CD8-positive, alpha-beta T cell (primary cell): ENCODE measurements at places on chromosomes 13 and 19.

- no peak for DNase-seq
Measured at GRCh38 chr19:29882719-29883105, 59.3 kb upstream of the URI1 start.

- no peak for DNase-seq
Measured at GRCh38 chr19:7483720-7484201, 5.1 kb downstream of the PEX11G start.

DNA sequence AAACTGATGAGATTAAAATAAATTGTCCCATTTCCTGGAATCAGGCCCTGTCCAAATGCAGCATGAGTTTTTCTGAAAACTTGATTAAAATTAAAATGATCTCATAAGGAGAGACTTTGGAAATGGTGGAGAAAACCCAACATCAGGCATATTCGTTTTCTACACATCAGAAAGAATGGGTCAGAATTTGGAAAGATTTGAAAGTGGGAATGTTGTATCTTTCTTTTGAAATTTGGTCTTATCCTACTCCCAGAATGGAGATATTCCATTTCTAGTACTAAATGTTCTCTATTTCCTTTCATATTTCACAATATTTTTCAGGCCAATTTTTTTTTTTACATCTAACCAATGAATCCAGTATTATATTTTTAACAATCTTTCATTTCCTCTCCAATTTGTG lies 223.9 kb upstream of the RXFP2 start:
- no peak for DNase-seq

- no peak for DNase-seq
Measured at GRCh38 chr19:55579766-55580621, 654 bp downstream of the ZNF579 start.

GRCh38 chr13:45474584-45475454 lies 10.1 kb downstream of the COG3 start:
- DNase-seq, result no peak

DNA sequence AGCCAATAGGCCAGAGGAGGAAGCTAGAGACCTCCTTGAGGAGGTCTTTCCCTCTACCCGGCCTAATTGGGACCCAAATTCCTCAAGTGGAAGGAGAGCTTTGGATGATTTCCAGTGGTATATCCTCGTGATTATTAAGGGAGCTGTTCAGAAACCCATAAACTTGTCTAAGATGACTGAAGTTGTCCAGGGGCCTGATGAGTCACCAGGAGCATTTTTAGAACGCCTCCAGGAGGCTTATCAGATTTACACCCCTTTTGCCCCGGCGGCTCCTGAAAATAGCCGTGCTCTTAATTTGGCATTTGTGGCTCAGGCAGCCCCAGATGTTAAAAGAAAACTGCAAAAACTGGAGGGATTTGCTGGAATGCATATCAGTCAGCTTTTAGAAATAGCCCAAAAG lies 198.1 kb downstream of the ZNF486 start:
- DNase-seq, result no peak

DNA sequence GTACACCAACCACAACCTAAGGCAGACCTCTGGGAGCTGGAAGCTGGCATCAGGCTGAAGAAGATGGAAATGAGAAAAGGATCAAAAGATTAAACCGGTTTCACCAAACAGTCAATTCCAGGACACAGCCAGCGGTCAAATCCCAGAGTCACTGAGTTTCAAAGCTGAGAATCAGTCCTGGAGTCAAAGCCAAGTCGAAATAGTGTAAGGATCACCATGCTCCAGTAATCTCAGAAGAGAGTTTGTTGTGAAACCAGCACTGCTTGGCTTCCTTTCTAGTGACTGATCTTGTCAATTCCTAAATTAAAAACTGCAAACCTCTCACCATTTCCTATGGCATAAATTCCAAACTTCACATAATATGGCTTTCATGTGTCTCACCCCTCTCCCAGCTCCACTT lies 198.8 kb downstream of the GPC6 start:
- DNase-seq, result no peak

- DNase-seq, result no peak
Measured at GRCh38 chr19:43586346-43586745, 9.6 kb downstream of the IRGQ start.

DNA sequence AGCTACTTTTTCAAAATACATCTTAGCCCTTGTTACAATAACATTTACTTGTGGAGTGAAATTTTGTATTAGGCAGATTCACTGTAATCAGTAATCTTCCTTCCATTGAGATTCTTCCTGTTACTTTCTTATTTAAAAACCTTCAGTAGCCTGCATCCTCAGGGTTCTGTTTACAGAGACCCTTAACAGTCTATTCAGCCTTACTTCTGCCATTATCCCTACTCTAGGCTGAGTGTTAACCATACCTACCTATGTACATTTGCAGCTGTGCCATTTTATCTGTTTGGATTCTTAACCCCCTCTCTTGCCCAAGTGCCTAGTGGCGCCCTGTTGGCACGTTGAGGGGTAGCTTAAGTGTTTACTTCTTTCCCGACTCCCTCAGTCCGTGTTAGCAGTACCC lies 71.9 kb downstream of the LRCH1 start:
- no peak for DNase-seq

DNA sequence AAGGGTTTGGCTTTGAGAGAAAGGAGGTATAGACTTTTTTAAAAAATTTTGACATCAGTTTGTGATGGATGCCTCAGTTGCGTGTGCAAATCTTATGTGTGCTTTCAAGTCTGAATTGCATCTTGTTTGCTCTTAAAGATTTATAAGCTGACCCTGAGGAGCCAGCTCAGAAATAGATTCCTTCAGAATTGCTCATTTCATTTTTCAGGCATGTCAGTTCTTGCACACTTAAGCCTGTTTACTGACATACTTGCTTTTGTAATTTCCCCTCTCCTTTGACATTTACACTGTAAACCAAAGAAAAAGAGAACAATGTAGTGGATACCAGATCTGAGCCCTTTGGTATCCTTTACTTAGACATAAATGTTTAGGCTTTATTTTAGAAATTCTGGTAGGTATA lies 87.6 kb downstream of the RNF17 start:
- DNase-seq, result no peak

GRCh38 chr13:55219538-55219937 lies 1921.2 kb upstream of the PRR20A start:
- no peak for DNase-seq

GRCh38 chr13:76329004-76329403 lies 557.2 kb downstream of the KCTD12 start:
- DNase-seq, result no peak

DNA sequence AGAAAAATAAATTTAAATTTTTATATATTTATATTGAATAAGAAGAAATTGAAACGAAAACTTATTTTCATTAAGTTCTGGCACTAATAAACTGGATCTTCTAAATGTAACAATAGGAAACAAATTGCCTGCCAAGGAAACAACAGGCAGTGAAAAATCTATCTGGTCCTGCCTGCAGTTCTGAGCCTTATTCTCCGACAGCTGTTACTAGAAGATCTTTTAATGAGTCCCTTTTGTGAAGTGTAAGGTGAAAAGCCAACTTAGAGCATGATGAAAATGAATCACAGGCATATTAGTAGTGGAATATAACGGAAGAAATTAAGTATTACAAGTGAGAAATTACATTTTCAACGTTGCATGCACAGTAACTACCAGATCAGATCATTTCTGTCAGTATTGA lies 1002.7 kb upstream of the PCDH20 start:
- no peak for DNase-seq

- DNase-seq, result no peak
Measured at GRCh38 chr13:94622344-94622743, 20.7 kb downstream of the GPR180 start.

DNA sequence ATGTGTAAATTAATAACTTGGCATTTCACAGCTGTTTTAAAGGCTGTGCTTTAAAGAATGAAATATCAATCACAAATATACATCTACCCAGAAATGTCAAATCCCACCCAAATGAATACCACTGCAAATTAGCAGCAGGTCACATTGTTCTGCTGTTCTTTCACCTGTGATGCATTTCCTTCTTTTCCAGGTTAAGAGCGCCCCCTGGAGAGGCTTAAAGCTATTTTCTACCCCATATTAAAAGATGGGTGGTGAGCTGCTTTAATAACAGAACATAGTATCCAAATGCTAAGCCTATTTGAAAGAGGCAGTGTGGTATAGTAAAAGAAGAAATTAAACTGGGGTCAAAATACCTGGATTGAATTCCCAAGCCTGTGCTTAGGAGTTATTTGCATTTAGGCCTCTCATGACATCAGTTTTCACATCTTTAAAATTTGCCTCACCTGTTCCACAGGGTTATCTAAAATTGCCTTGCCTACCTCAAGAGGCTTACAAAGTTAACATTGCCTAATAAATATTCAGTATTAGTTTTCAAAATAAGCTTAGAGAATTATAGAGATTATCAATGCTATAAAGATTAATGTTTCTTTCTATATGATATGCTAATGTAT lies 396.9 kb upstream of the SLITRK5 start:
- DNase-seq, result no peak
